ENCODE measurements at places on chromosomes 13 and 19.

- DNase-seq, result no peak
Observed at GRCh38 chr13:102847272-102848234, 1.7 kb downstream of the ERCC5 start.

- DNase-seq, result no peak
Observed at GRCh38 chr13:59631271-59631670, 532.5 kb downstream of the DIAPH3 start.

- no peak for DNase-seq
Observed at GRCh38 chr19:34364462-34364829, 550 bp upstream of the GPI start.

- DNase-seq, result no peak
Observed at GRCh38 chr19:51781999-51782398, 13.0 kb upstream of the FPR3 start.

All from GM04504 (cell line).